ENCODE measurements at places on chromosomes 3 and 15.
A peak's percentile ranks its signal among the peaks of the same experiment; 100 is the strongest.

- peak; percentile 17 for DNase-seq
Measured at GRCh38 chr3:123286308-123287023, 84.7 kb downstream of the SEC22A start.

- DNase-seq: no peak
Measured at GRCh38 chr15:74028646-74029045, 34.1 kb downstream of the PML start.

DNA sequence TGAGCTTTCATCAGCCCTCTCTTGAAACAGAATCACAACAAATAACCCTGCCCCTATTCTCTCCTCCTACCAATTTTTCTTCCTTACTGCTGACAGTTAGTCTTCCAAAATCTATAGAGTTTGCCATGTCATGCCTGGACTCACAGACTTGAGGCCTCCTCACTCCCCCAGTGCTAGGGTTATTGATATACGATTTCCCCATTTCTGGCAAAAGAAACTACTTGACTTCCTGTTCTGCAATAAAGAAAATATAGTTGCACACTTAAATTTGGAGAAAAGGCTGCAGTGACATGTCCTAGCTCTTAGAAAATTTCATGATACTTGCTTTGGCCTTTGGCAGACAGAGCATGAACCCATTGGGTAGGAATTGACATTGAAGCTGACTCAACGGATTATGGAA lies 75.9 kb downstream of the CYP19A1 start:
- no peak for DNase-seq

- DNase-seq: no peak
Measured at GRCh38 chr3:135125171-135125801, 330.2 kb downstream of the EPHB1 start.

DNA sequence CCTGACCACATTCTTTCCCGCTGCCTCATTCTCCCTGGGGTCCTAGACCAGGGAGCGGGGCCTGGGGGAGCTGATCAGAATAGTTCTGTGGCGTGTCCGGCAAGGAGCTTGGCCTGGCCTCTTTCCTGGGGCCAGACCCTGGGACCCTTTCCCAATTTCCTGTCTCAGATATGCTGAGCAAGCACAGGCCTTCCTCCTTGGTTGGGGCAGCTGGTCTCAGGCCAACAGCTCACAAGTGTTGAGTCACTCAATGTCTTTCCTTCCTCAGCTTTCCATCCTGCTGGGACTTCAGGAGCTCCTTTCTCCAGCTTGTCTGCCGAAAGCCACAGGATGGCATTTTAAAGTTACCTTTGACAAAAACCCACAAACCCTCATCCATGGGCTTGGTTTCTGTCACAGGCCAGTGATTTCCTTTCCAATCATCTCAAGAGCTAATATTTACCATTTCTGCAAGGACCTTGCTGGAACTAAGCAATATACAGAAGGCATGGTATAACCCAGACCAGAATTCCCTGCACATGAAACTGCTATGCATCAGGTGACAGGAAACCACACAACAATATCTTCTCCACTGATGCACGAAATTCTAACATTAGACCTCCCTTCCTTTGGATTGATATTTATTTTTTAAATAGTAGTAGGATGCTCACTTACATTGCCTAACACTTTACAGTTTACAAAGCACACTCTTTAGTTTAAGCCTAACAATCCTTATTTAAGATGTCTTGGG lies 19.5 kb upstream of the TIMP4 start:
- DNase-seq: peak; percentile 23

DNA sequence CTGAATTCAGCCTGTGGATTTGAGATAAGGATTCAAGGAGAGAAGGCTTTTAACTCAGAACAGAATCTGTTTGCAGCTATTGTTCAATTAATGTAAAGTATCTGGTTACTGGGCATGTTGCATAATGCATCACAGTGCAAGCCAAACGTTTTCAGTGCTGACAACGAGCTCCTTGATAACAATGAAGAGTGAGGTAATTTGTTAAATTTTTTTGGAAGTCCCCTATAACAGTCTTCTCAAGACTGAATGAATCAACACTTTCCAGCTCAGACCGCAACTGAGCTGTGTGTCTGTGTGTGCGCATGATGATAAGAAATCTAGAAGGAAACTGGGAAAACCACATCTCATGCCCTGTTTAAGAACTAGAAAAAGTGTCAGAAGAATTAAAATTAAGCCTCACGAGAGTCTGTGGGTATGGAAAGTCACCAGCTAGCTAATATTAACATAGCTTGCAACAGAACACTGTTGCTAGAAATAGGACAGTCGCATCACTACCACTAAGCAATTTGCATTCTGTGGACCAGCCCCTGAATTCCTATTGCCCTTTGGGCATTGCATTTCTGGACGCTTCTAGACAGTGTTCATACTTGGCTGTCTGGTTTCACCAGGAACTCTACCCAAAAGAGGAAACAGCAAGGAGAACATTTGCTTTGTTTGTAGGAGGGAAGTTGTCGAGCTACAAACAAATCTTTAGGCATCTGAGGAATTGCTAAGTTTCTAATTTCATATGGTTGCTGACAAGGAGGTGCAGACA lies 43.7 kb upstream of the ATP2C1 start:
- DNase-seq: peak; percentile 47

GRCh38 chr3:59374818-59375211 lies 325.0 kb upstream of the CFAP20DC start:
- no peak for DNase-seq

DNA sequence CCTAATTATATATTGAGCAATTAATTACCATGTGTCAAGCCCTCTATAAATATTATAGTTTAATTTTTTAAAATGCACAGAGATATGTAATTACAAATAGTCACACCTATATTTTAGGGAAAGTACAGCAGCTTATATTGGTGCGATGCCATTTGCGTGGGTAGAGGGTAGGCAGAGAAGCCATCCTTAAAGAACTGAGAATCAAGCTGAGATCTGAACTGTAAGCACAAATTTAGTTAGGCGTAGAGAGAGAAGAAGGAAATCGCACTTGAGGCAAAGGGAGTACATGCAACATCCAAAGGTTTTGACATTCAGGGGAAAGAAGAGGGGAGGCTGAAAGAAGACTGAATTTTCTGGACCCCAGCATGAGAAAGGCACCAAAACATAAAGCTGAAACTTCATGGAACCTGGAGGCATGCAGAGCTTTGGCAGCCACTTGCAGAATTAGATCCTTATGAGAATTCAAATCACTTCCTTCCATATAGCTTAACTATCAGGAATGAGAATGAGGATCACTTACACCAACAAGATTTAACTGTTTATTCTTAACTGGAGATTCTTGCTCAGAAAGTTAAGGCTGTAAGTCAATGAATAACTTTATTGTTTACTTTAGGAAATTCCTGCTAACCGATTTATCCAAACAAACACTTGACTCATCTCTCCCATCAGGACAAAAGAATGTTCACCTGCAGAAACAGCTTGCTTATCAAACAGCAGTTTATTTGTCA lies 114.3 kb downstream of the TGFBR2 start:
- DNase-seq: no peak

DNA sequence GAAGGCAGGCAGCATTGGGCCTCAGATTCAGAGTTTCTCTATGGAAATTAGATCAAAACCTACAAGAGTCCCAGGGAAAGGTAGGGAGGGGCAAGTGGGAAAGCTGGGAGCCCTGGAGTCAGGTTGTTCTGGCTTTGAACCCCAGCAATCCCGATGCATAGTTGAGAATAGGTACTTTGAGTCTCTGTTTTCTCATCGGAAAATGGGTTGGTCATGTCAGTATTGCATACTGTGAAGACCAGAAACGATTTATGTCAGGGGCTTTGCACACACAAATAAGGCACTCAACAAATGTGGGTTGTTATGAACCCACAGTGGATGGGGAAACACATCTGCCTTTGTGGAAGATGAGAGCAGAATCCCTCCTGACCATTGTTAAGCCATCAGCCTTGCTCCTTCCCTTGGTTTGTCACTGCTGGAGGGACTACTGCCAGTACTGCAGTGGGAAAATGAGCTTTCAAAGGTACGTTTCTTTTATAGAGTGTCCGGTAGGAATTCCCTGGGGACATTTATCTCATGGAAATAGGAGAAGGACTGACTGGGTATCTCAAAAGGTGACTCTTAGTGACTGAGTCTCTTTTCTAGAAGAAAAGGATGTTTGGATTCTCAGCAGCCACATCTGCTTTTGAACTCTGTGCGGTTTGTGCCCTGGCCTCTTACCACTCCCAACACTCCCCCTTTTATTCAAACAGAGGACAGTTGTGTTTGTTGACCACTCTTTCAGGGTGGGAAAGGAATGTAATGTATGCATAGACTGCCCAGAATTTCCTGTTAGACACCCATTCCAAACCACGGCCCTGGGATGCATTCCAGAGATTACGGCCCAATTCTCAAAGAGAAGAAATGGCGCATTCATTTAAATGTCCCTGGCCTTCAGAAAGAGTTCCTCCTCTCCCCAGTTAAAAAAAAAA lies 54.6 kb upstream of the VILL start:
- DNase-seq: no peak

DNA sequence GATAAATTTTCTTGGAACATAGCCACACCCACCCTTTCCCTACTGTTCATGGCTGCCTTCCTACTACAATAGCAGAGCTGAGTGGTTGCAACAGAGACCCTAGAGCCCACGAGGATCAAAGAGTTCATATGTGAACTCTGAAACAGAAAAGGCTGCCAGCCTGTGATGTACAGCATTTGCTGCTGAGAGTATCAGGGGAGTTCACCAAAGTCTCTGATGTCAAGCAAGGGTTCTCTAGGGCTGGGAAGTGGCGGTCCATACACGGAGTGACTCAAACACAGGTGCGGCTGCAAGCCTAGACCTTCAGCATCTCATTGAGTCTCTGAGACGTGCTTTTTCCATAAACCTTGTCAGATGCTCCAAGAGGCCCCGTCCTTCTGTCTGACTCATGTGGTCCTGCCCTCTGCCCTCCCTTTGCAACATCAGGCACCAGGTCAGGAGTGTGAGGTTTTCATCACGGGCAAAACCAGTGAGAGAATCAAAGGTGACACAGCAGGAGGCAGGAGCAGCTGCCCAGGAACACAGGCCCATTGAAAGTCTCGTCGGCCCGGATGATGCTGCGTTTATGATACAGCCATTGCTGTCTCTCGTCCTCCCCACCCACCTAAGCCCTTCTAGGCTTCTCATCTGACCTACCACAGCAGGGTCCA lies 42.9 kb downstream of the PCSK6 start:
- no peak for DNase-seq

DNA sequence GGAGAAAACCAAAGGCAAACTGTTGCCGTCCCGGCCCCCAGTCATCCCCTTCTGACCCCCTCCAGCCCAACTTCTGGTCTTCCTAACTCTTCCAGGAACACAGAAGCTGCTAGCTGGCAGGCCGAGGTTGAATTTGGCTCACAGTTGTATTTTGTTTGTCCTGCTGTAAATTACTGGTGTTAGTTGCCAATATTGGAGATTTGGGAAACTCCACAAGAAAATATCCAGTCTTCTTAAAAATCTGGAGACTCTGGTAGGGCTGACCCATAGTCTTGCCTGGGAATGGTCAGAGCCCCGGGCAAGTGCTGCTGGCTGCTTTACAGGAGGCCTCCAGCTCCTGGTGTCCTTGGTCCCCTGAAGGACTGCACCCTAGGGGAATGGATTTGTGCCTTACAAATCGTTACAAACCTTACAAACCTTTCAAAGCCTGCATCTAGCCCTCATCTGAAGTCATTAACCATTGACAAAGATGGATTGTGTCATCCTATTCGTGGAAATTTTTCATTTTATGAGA lies 112.0 kb upstream of the MCTP2 start:
- no peak for DNase-seq

GRCh38 chr3:111668888-111669488 lies 73.8 kb upstream of the ZBED2 start:
- DNase-seq: peak; percentile 56

DNA sequence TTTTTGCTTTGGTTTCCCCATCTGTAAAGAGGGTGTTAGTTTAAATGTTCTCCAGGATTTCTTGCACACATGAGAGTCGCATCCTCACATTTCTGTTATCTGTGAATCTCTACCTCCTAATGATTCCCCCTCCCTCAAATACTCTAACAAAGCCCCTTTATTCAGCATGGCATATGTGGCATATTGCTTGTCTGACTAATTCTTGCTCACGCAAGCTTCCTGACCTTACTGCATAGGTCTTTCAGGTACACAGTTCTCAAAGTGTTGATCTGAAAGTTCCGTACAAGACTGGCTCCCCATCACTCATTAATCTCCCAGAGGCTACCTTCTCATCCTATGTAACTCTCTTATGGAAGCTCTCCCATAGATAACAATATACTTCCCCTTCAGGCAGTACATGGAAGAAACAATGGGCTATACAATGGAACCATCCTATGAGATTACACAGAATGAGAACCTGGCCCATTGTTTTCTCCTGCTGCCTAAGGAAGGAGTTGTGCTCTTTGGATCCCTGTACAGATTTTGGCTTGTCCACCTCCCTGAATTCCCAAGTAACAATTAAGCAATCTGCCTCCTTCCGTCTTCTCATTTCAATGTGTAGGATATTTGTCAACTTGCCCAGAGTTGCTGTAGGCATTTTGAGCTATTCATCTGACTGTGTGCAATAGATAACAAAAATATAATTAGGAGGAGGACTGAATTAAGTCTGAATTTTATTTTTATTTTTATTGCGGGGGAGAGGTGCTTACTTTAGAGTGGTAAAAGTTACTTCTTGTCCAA lies 51.0 kb downstream of the PPARG start:
- no peak for DNase-seq

- no peak for DNase-seq
Measured at GRCh38 chr3:105649480-105649879, 219.3 kb downstream of the CBLB start.

All from CD4-positive, alpha-beta T cell treated with Interleukin-1 beta for 1 hour (primary cell).